ENCODE measurements at places on chromosomes 5 and 9. TPM values are rescaled to one million over a fixed set of nuclear protein-coding genes. Genes with fewer than 3 reads are reported as not detected.

DNA sequence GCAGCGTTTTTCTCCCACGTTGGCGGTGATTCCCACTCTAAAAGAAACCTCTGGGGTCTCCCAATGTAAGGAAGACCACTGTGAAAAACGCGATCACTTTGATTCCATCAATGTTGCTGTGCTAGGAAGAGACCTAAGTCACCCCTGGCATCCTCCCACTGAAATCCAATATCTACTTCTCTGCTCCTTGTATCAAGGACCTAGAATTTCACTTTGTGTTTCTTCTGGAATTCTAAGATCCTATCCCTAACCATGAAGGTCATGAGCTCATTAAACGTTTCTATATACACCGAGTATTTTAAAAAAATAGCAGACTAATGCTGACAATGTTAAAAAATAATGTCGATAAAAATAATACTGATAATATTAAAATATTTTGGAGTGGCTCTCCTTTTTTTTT is 118.8 kb upstream of the MYO10 start:
- DNase-seq = no peak

GRCh38 chr5:159017786-159018185 is 81.9 kb downstream of the EBF1 start:
- DNase-seq = no peak

DNA sequence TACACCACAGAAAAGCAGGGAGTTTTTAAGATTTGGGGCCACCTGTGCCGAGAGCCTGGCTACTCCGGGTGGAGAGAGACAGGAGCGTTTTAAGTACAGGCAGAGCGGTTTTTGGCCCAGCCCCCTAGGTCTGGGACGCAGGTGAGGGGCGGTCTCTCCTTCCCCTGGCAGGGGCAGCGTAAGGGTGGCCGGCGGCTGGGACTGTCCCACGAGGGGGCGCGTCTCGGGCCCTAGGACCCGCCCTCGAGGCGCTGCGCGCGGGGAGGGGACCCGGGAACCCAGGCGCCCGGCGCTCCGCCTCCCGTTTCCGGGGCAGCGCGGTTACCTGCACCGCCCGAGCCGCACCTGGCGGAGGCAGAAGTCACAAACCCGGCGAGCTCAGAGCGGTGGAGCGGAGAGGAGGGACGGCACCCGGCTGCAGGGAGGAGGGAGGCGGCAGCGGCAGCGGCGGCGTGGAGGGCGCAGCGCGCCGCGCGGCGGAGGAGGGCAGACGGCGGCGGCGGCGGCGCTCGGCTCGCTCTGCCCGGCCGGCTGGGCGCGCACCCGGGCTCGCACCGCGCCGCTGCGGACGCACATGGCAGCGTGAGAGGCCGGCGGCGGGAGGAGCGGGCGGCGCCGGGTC is at the start of gene WWC1:
Gene WWC1, plus strand, starts transcription at position 304 of the 622 bp plus-strand sequence. CDS start 508 bp downstream, outside the sequence.
- peak; percentile 27 for DNase-seq

GRCh38 chr9:75891771-75892215 is 1.3 kb downstream of the PCSK5 start:
- no peak for DNase-seq

Gene FAM151B
- 39.8 TPM for total RNA-seq

Gene INSYN2B
- 1.4 TPM for total RNA-seq
